Gastrocnemius medialis (tissue), 4 donors: ENCODE measurements at places on chromosomes 5 and 9. TPM values are rescaled to one million over a fixed set of nuclear protein-coding genes. Genes with fewer than 3 reads are reported as not detected.

GRCh38 chr9:88258601-88259000 lies 120.3 kb upstream of the SPATA31C2 start:
- H3K36me3 ChIP-seq = no peaks in the 10 kb centered on the region
- no peak for DNase-seq
- H3K27ac ChIP-seq = no peak overlapping the region
- no peaks in the 10 kb centered on the region for H3K4me1 ChIP-seq
- H3K27me3 ChIP-seq = no peaks in the 10 kb centered on the region
- H3K4me3 ChIP-seq = no peak overlapping the region

GRCh38 chr5:55694152-55694830 lies 17.8 kb downstream of the SLC38A9 start:
- no peaks in the 10 kb centered on the region for H3K27me3 ChIP-seq
- peaks cover 23% of the 10 kb centered on the region for H3K4me1 ChIP-seq
- peaks cover 6% of the 10 kb centered on the region for H3K36me3 ChIP-seq
- H3K27ac ChIP-seq = no peak overlapping the region
- no peak for DNase-seq
- no peak overlapping the region for H3K4me3 ChIP-seq

GRCh38 chr5:43191740-43192557 lies at the start of gene NIM1K:
TSS of gene NIM1K (plus strand) at chr5:43192225. CDS start at chr5:43245776, 53,551 bp downstream.
- H3K27me3 ChIP-seq = no peaks in the 10 kb centered on the region
- DNase-seq = peak; percentile 23
- H3K4me3 ChIP-seq = peak within 1 kb of the TSS; percentile 70
- H3K4me1 ChIP-seq = peaks cover 25% of the 10 kb centered on the region
- no peaks in the 10 kb centered on the region for H3K36me3 ChIP-seq

DNA sequence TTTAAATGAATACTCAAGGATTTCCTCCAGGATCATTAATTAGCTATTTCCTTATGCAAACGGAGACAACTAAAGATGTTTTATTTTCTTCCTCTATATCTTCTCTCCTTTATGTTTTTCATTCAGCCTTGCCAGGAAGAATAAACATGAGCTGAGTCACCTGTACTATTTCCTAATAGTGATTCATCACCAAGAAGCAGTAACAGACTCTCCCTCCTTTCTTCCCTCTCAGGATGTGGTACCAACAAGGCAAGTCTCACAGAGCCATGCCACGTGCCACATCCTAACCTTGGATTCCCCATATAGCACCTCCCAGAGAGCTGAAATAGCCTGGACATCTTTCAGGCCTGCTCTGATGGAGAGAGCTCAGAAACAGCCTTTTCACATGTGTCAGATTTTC lies 758.6 kb upstream of the DMAC1 start:
- H3K4me3 ChIP-seq = no peak overlapping the region
- no peaks in the 10 kb centered on the region for H3K36me3 ChIP-seq
- no peaks in the 10 kb centered on the region for H3K27me3 ChIP-seq
- no peaks in the 10 kb centered on the region for H3K4me1 ChIP-seq

INSL4 gene
- 0.20 TPM for total RNA-seq

PCDHGA1 gene
- total RNA-seq = 0.71 TPM

RIMOC1 gene
- 6.4 TPM for total RNA-seq

SLC2A6 gene
- total RNA-seq = 0.98 TPM
